T-helper 17 cell (primary cell): ENCODE measurements at places on chromosomes 1 and 21. TPM values are rescaled to one million over a fixed set of nuclear protein-coding genes. Genes with fewer than 3 reads are reported as not detected.

Gene C1orf141
- not detected for total RNA-seq

Gene RBP7
- total RNA-seq: not detected

Gene GLIS1
- not detected for total RNA-seq

Gene OR2T2
- total RNA-seq: 0.15 TPM

Gene PPFIA4
- total RNA-seq: 0.81 TPM

Gene ACTL8
- not detected for total RNA-seq

Gene ATXN7L2
- 14.3 TPM for total RNA-seq

Gene DDX59
- total RNA-seq: 24.0 TPM

Gene ACTN2
- not detected for total RNA-seq

Gene SHE
- 0.13 TPM for total RNA-seq

Gene DNM3
- 3.2 TPM for total RNA-seq

Gene OR2M2
- total RNA-seq: not detected

Gene TMEM63A
- total RNA-seq: 280 TPM

Gene CNKSR1
- 3.8 TPM for total RNA-seq

Gene OR2T3
- not detected for total RNA-seq

Gene PTPN22
- total RNA-seq: 40.8 TPM

Gene OR14K1
- total RNA-seq: not detected

Gene CLDN14
- not detected for total RNA-seq

Gene PTPN7
- total RNA-seq: 101 TPM

Gene IFNLR1
- 0.65 TPM for total RNA-seq

Gene RGS18
- total RNA-seq: 6.3 TPM

Gene MTX1
- total RNA-seq: 28.5 TPM

Gene ELOA
- total RNA-seq: 39.7 TPM

Gene EXO1
- total RNA-seq: 1.7 TPM

Gene OTUD3
- total RNA-seq: 14.1 TPM

Gene LCE1C
- not detected for total RNA-seq

Gene FAM177B
- 0.50 TPM for total RNA-seq

Gene KCNE2
- not detected for total RNA-seq

Gene UBXN10
- total RNA-seq: 1.0 TPM

Gene MXRA8
- total RNA-seq: 0.42 TPM

Gene PLCH2
- total RNA-seq: 39.3 TPM

Gene FYB2
- not detected for total RNA-seq

Gene MATN1
- 3.7 TPM for total RNA-seq

Gene FLG
- total RNA-seq: not detected

Gene GADD45A
- 25.4 TPM for total RNA-seq

Gene TEX38
- not detected for total RNA-seq

Gene LRRIQ3
- 0.85 TPM for total RNA-seq

Gene JAM2
- total RNA-seq: not detected

Gene TEDDM1
- not detected for total RNA-seq

Gene OR2L5
- not detected for total RNA-seq
